Psoas muscle (tissue), 8 donors: ENCODE measurements at places on chromosomes 11 and 22. TPM values are rescaled to one million over a fixed set of nuclear protein-coding genes. Genes with fewer than 3 reads are reported as not detected.

The CARD18 gene
- not detected for total RNA-seq

The MS4A15 gene
- not detected for total RNA-seq

The SUSD2 gene
- 1.6 TPM for total RNA-seq

The H19 gene
- 2,069 TPM for total RNA-seq

The COX8A gene
- 595 TPM for total RNA-seq

The FJX1 gene
- 3.8 TPM for total RNA-seq

The CYTH4 gene
- total RNA-seq = 4.3 TPM

The FAM227A gene
- total RNA-seq = 0.18 TPM
